ENCODE measurements at places on chromosomes 2 and 18.

DNA sequence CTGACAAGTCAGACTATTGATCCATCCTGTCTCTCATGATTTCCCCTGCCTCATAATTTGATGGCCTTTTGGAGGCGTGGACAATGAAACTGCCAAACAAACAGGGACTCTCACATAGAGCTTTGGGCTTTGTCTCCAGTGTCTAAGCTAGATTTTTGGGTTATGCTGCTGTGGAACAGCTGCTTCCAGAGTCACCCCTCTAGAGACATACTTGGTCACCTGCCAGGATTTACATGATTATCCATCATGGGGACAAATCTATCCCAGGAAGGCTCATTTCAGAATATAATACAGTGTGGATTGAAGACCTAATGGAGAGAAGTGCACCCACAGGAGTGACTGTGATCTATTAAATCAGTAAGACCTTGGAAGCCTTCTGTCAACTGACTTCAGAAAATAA, 159.6 kb downstream of the SLC8A1 start:
- peaks cover 13% of the 10 kb centered on the region for H3K4me1 ChIP-seq
- no peak for DNase-seq
- H3K4me3 ChIP-seq = no peak overlapping the region
- H3K27me3 ChIP-seq = no peaks in the 10 kb centered on the region
- H3K36me3 ChIP-seq = no peaks in the 10 kb centered on the region

- H3K4me3 ChIP-seq = no peak overlapping the region
- no peaks in the 10 kb centered on the region for H3K4me1 ChIP-seq
- H3K36me3 ChIP-seq = no peaks in the 10 kb centered on the region
- H3K27me3 ChIP-seq = no peaks in the 10 kb centered on the region
Observed at GRCh38 chr2:207434306-207434705, 95.5 kb upstream of the CREB1 start.

DNA sequence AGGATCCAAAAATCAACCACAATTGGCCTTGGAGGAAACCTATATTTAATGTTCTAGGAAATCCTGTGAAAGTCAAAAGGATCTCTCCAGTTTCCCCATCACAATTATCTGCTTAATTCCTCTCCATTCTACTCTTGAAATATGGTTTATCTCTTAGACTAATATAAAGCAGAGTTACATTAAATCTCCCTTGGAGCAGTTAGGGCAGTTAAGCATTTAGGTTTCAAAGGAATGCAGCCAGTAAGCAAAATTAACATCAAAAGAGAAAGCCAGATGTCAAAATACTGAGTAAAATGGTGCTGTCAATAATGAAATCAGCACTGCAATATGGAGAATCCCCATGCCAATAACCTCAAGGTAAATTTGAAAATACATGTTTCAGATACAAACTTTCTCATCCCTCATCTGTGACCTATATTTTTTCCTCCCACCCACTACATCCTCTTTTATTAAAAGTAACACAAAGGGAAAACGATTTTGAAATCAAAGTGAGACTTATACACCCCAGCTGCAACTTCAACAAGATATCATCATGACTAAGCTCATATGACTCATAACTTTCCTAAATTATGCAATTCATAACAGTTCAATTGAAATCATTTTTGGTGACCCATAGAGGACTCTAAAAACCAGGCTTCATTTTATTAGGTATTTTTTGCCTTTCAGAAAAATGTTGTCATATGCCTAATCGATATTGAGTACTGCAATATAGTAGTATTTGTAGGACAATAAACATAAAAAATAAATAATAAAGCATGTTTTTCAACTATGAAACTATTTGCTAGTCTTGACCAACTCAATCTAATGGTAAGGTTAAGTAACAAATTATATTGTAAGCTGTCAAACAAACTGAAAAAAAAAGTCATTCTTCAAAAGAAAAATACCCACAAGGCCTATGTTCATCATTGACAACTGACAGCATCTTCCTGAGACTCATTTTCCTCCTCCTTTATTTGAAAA, 3.1 kb downstream of the ADAM17 start:
- H3K4me3 ChIP-seq = peak overlapping the region; percentile 41
- no peak for DNase-seq
- H3K4me1 ChIP-seq = peaks cover 87% of the 10 kb centered on the region
- no peaks in the 10 kb centered on the region for H3K27me3 ChIP-seq
- no peaks in the 10 kb centered on the region for H3K36me3 ChIP-seq

DNA sequence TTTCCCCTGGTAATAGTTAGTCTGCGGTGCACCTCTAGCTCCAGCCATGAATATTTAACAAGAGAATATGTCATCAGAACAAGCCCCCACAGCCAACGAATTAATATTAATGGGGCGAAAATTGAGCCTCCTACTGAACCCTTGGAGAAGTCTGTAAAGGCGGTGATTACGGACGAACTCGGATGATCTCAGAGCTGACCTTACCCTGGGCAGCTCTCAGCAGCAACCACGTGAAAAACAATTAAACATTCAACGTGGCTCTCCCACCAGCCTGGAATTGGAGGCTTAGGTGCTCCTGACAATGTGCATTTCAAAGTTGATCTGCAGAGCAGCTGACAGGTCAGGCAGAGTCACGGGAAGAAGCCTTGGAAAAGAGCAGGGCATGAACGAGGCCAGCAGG, 407.6 kb upstream of the MYT1L start:
- H3K27ac ChIP-seq = no peak overlapping the region
- DNase-seq = no peak
- no peaks in the 10 kb centered on the region for H3K27me3 ChIP-seq
- no peaks in the 10 kb centered on the region for H3K36me3 ChIP-seq
- no peaks in the 10 kb centered on the region for H3K4me1 ChIP-seq
- H3K4me3 ChIP-seq = no peak overlapping the region

Measured in spleen (tissue), 13 donors.